CD4-positive, alpha-beta T cell treated with Interleukin-17A for 4 hours (primary cell): ENCODE measurements at places on chromosomes 7 and 10.

DNA sequence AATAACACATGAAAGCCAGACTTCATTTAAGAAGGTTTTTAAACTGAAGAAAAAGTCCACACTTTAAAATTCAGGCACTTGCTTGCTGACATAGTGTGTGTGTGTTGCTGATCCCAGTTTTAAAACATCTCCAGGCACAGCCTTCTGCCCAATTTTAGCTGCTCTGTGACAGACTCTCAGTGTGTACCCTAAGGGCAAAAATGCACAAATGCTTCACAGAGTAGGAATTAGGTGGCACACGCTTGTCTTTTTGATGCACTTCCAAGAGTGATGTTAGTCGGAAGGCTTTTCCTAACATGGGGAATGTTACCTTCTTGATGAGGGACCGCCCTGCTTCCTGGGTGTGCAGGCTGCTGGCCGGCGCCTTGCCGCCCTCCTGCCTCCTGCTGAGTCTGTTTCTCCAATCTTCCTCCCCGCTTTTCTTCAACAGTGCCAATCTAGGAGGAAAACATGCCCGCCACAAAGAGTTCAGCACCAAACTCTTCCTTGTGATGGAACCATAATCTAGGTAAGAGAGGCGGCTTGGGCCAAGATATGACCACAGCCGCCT is 122.3 kb downstream of the SVIL start:
- no peak for DNase-seq

DNA sequence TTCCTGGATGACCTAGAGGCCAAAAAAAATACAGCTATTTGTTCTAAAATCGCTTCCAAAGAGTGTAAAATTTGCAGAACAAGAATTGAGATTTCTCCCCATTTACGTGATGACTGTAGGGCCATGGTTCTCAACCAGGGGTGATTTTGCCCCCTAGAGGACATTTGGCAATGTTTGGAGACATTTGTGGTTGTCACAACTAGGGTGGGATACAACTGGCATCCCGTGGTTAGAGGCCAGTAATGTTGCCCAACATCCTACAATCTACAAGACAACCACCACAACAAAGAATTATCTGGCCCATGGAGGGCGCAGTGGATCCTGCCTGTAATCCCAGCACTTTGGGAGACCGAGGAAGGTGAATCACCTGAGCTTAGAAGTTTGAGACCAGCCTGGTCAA is 22.8 kb upstream of the MALSU1 start:
- no peak for DNase-seq

GRCh38 chr7:46179061-46179610 is 258.1 kb upstream of the IGFBP3 start:
- DNase-seq, result no peak

DNA sequence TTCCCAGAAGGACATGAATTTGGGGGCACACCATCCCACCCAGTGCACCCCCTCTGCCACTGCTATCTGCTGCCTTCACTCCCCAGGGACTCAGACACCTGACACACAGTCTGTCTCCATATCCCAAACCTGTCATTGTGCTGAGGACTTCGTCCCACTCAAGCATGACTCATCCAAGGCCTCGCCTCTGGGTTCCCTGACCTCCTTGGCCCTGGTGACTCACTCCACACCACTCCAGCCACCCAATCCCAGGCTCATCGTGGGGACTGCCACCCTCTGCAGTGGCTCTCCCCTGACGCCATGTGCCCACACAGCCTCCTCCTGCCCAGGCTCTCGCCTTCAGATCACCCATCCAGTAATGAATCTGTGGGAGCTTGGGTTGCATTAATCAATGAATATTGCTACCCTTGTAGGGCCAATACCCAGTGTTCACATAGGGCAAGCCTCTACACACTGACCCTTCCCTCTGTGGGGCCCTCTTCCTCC is 6.6 kb upstream of the INSIG1 start:
- DNase-seq, result no peak

DNA sequence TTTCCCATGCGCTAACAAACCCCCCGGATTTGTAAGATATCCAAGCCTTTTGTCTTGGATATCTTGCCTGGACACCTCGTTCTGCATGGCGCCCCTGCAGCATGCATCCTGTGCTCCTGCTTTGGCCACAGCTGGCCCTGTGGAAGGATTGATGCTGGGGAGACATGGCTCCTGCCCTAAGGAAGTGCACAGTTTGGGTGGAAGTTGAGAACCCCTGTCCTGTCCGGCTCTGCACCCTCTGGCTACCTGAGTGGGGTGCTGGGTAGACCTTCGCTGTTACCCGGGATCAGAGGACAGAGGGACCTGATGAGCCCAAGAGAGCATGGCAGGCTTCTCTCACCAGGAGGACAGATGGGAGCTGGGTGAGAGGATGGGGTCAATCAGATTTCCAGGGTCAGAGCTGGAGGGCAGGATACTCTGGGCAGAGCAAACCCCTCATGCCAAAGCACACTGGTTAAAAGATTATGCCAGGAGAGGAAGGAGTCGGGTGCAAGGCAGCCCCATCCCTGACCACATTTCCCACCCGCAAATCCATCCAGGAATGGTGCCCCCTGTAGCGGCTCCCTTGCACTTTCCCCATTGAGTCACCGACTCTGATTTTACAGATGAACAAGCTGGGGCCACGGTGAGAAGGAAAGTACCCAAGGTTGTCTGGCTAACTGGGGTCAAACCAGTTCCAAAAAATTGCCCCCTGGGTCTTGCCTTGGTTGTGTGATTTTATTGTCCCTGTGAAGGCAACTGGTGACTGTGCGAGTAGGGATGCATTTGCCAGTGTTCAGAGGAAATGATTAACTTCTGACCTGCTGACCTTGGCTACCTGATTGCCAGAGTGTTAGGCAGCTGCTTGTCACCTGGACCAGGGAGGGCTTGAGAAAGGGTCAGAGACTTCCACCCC is 290.1 kb upstream of the ZMIZ1 start:
- DNase-seq, result no peak

GRCh38 chr10:44326474-44327030 is 58.3 kb downstream of the CXCL12 start:
- DNase-seq, result no peak

DNA sequence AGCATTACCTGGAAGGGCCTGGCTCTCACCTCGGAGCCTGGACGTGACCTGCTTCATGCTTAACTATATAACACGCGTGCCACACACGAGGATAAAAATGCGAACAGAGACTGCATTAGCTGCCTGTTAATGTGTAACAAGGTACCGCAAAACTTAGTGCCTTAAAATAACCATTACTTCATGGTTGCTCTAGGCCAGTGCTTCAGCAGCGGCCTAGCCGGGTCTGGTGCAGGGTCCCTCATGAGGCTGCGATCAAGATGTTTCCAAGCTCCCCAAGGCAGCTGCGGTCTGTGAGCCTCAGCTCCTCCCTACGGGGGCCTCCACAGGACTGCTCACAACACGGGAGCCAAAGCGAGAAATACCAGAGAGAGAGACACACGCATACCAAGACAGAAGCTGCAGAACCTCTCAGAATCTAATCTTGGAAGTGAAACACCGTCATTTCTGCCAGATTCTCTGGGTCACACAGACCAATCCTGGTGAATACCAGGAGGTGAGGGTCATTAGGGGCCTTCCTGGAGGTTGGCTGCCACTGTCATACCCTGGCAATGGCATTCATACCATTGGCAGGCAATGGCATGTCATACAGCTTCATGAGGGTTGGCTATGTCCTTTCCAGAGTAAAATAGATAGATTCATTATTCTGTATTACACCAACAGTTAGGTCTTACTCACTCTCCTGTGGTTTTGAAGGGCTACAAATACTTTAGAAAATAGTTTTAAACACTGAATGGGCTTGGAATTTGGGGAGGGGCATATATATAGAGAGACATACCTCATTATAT is 94.5 kb downstream of the HIPK2 start:
- DNase-seq, result no peak

GRCh38 chr10:71280216-71280615 is 38.8 kb upstream of the SLC29A3 start:
- DNase-seq, result no peak

- no peak for DNase-seq
These were observed 35.2 kb upstream of the RET start for GRCh38 chr10:43041422-43042342.

DNA sequence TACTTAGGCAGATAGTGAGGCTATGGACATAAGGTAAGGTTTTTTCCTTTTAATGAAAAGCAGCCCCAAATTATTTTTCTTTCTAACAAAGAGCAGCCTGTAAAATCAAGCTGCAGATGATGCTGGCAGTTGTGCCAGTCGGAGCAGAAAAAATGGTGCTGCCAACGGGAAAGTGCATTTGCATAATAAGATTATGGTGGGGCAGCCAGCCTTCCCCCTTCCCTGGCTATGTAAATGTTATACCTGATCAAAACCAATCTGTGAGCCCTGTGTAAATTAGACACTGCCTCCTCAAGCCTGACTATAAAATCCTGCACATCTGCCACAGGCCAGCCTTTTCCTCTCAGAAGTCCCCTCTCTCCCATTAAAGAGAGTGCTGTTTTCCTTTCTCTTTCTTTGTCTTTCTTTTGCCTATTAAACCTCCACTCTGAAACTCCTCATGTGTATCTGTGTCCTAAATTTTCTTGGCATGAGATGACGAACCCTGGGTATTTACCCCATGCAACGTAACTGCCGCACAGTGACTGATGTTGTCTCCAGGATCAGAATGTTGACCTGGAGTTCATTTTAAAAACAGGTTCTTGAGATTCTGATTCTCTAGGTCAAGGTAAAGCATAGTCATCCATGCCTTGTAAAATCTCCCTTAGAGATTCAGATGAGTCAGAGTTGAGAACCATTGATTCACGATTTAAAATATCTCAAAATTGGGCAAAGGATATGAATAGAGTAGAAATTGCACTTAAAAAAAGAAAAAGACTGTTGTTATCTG is 167.3 kb upstream of the C1GALT1 start:
- DNase-seq, result no peak

DNA sequence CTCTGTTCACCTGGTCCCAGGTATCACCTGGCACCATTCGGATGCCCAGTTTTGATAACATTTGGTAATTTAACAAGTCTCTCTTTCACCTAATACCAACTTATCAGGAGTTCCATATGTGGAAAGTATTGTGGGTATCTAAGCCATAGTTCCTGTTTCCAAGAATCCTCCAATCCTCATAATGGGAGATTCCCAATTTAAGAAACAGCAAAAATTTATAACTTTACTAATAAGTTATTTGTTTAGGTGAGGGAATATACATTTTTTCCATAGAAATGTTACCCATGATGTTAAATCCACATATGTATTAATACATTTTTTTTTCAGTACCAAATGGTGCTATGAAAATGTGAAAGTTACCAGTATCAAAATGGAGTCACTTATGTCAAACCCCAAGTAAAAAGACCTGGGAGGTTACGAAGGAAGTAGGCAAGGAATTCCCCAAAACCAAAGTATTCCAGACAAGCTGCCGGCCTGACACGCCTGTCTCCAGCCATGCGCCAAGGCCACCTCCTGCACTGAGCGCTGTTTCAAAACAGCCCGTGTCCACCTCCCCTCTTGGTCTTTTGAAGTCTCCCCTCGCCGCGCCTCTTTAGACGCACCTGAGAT is 44.8 kb downstream of the PRKCQ start:
- DNase-seq, result no peak
